ENCODE measurements at places on chromosomes 5 and 9.
A peak's percentile ranks its signal among the peaks of the same experiment; 100 is the strongest.

- DNase-seq: no peak
These were observed 18.5 kb upstream of the FKTN start for GRCh38 chr9:105539452-105539851.

DNA sequence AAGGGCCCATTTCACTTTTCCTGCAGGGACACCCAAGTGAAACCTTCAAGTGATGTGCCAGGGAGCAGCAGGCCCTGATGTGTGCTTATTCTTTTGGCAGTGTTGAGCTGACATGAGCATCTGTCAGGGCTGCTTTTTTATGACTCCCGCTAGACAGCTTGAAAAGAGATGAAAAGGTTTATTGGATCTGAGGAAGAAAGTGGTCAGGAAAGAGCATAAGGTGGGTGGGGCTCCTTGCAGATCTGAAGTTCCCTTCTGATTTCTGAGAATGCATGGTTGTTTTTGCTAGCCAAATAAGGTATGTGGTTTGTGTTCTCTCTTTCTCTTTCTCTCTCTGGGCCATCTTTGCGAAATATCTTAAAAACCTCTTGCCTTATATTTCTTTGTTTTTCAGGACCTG, 316.1 kb downstream of the DMRT2 start:
- no peak for DNase-seq

GRCh38 chr5:51227963-51228470, 155.2 kb upstream of the ISL1 start:
- no peak for DNase-seq

DNA sequence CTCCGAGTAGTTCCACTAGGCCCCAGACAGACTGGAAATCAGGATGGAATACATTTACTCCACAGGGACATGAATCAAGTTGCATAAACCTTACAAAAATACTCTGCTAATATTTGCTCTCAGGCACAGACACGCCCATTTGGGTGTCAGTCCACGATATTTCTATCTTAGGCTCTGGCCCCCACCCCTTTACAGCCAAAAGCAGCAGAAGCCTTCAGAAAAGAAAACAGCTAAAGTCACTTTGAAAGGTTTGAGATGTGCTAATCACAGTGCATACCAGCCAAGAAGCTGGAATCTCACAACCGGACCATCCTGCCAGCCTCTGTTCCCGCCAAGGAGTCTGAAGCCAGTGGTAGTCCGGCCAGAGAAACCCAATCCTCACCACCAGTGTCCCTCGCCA, 22.6 kb downstream of the PTPN3 start:
- DNase-seq: no peak

- no peak for DNase-seq
These were observed 1753.5 kb downstream of the EFNA5 start for GRCh38 chr5:105917189-105917588.

DNA sequence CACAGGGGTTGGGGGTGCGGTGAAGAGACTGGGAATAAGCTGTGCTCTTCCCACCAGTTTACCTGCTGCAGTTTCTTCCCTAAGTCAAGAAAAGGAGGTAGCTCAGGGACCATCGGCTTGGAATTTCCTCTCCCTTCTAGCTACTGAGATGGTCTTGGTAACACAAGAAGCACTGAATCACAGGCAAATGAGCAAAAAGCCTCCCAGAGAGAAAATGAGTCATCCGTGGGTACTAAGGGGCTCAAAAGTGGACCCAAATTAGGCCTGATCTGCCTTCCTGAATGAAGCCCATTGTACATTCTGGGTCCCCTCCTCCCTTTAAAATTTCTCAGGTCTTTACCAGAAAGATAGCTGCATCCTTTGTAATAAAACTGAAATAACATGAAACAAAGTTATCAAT, 49.9 kb downstream of the PTPN3 start:
- no peak for DNase-seq

- DNase-seq: no peak
These were observed 55.3 kb downstream of the ZNF622 start for GRCh38 chr5:16410338-16410737.

GRCh38 chr9:123355761-123356431, at the start of gene CRB2:
Gene CRB2, plus strand, starts transcription at chr9:123356197. Its CDS starts 64 bp downstream, at chr9:123356261.
- DNase-seq: no peak

GRCh38 chr9:14909961-14910805, at the start of gene FREM1:
Gene FREM1, minus strand, starts transcription at chr9:14910428. Its CDS starts 41,451 bp downstream, at chr9:14868977.
- peak; percentile 62 for DNase-seq

DNA sequence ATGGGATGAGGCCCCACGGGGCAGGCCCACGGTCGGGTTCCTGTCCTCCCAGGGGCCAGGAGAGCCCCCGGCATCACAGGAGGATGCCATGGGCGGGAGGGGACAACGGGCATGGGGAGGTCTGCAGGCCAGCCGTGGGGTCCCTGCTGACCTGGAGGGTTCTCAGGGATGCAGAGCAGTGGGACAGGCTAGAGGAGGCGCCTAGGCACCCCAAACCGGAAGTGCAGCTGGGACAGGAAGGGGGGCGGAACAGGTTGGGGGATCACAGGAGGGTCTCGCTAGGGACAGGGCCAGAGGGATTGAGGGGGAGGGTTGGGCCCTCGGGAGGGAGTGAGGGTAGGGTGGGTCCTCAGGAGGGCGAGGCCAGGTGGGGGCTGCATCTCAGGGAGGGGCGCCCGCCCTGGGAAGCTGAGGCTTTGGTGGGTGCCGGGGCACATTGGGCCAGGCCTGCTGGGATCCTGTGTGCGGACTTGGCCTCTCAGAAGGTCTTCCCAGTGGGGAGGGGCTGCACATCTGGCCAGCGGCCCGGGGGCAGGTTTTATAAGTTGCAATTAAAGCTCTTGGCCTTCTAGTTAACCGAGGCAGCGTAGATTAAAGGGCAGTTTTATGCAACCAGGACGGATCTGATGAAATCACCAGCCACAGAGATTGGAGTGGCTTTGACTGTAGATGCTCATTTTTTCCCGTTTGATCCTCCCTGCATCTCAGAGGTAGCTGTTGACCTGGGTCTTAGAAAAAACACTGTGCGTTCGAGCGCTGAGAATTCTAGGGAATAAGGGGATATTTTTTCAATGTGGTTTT, 20.1 kb downstream of the NKD2 start:
- no peak for DNase-seq

GRCh38 chr5:151720215-151720614, 33.5 kb upstream of the SPARC start:
- DNase-seq: no peak

DNA sequence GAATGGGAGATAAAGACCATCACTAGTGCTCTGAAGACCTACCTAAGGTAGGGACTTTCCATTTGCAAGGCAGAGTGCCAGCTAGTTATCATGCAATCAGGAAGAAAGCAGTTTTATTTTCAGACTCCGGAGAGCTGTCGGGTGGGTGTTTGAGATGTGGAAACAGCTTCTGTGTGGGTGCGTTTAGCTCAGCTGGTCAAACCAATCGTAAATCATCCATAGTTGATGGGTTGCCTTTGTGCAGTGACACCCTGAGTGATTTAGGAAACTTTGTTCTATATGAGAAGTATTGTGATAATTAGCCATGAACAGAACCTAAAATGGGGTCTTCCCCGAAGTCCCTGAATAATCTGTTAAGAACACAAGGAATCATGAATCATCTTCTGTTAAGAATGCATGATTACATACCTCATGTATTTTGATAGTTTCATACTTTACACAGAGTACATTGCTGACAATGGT, 284.3 kb downstream of the ARHGAP26 start:
- DNase-seq: no peak

GRCh38 chr9:113876993-113877368, 872 bp downstream of the ZNF618 start:
- no peak for DNase-seq

- no peak for DNase-seq
These were observed 74.5 kb upstream of the ASS1 start for GRCh38 chr9:130370226-130370625.

GRCh38 chr9:111458139-111459009, 25.8 kb downstream of the ECPAS start:
- DNase-seq: no peak

- DNase-seq: no peak
These were observed 101.1 kb downstream of the FGF18 start for GRCh38 chr5:171520300-171521174.

DNA sequence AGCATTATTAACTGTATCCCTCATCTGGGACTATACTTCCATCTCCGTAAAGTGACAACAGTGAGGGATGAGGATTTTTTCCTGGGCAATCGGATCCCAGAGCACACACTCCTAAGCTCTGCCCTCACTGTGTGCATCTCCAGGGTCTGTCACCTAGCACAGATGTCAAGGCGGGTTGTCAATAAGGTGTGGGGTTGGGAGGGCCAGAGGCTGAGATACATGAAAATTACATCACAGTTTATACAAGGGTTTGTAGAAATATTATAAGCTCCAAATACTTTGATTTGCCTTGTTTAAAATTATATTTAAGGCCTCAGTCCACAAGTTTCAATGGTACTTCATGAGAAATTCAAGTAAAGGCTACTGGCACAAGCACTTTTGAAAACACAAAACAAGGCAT, 4.5 kb downstream of the ADAMTS12 start:
- no peak for DNase-seq

DNA sequence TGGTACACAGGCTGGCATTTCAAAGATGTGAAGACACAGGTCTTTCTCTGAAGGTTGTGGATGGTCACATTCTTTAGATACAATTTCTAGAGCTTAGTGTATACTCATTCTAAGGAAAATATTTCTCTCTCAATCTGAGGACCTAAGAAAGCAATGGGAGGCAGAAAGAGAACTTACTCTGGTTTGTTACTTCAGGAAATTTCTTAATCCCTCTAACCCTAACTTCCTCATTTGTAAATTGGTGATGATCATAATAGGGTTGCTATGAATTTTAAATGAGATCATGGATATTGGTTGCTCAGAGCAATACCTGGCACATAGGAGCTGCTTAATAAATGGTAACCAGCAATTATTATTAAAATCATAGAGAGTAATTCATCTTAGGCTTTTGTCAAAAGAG, 22.1 kb downstream of the FAM170A start:
- DNase-seq: no peak

GRCh38 chr5:82822634-82822927, 254.6 kb downstream of the TMEM167A start:
- no peak for DNase-seq

DNA sequence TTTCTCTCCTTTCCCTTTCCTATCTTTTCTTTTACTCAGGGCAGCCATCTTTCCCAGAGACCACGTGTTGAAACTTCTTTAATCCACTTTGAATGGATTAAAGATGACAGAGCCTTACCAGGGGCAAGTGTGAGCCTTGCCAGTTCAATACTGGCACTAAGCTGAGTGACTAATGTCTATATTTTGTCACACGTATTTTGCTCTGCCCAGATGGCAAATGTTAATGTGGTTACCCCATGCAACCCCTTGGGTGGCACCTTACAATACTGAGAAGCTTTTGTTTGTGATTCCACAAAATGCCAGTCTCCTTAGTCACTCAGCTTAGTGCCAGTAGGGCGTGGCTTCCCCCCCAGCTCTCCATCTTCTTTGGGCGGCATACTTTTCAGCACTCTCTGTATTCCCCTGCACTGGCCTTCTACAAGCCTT, 24.8 kb downstream of the ANXA1 start:
- no peak for DNase-seq
